HT1080 (cell line): ENCODE measurements at places on chromosomes 4 and X. TPM values are rescaled to one million over a fixed set of nuclear protein-coding genes. Genes with fewer than 3 reads are reported as not detected.

The TRIM61 gene
- total RNA-seq = 2.4 and 3.9 TPM in 2 replicates

The ANXA3 gene
- 102 and 112 TPM in 2 replicates for total RNA-seq

The MAGED4 gene
- total RNA-seq = 1.3 and 2.8 TPM in 2 replicates

The STPG2 gene
- total RNA-seq = 0.03 TPM in 1 of 2 replicates, not detected in the other

The CHIC2 gene
- 48.0 and 49.5 TPM in 2 replicates for total RNA-seq

The TMEM144 gene
- not detected in 2 replicates for total RNA-seq

The SLC16A2 gene
- total RNA-seq = 7.7 and 9.2 TPM in 2 replicates

The SCML2 gene
- total RNA-seq = 5.9 TPM in 2 replicates

The SPANXN3 gene
- 1.1 and 2.4 TPM in 2 replicates for total RNA-seq

The ATP2B3 gene
- 0.03 TPM in 1 of 2 replicates, not detected in the other for total RNA-seq

The ATP1B4 gene
- total RNA-seq = not detected in 2 replicates

The PRR27 gene
- total RNA-seq = not detected in 2 replicates

The KCND1 gene
- total RNA-seq = 0.23 and 0.42 TPM in 2 replicates

The CITED1 gene
- 3.2 TPM in 1 of 2 replicates, not detected in the other for total RNA-seq

The ABCG2 gene
- total RNA-seq = 3.1 and 3.8 TPM in 2 replicates

The IL13RA2 gene
- total RNA-seq = 0.87 and 1.7 TPM in 2 replicates

The C1QTNF7 gene
- not detected in 2 replicates for total RNA-seq

The STBD1 gene
- total RNA-seq = 3.5 and 4.7 TPM in 2 replicates

The BRS3 gene
- not detected in 2 replicates for total RNA-seq

The ZNF674 gene
- 1.8 and 4.3 TPM in 2 replicates for total RNA-seq

The ARHGAP24 gene
- 3.3 and 5.8 TPM in 2 replicates for total RNA-seq

The DCK gene
- total RNA-seq = 23.3 and 30.7 TPM in 2 replicates

The CXCL3 gene
- total RNA-seq = 3.8 and 5.5 TPM in 2 replicates

The MAOB gene
- total RNA-seq = not detected in 2 replicates
